Stimulated activated CD8-positive, alpha-beta memory T cell treated with anti-CD3 and anti-CD28 coated beads, Interleukin-4, amount 100 ng/mL, for 4 hours (primary cell): ENCODE measurements at places on chromosomes 11 and 22.

DNA sequence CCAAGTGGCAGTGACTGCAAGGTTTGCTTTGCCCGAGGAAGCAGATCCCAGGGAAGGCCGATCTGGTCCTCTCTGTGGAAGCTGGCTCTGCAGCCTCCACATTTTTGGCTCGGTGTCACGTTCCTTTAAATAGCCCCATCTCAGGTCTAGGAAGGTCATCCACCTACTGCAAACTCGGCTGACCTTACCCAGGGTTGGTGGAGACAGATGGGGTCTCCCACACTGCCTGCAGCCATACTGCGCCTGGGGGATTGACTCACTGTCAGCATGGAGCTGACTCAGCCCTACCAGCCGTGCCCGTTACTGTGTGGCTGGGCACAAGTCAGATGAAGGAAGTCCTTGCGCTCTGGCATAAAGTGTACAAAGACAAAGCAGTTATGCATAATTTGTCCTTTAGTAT, 16.9 kb downstream of the CDPF1 start:
- no peak for DNase-seq

GRCh38 chr11:108960501-108960900, 295.6 kb downstream of the DDX10 start:
- no peak for DNase-seq

GRCh38 chr11:61687420-61687819, 7.2 kb downstream of the DAGLA start:
- DNase-seq: no peak

DNA sequence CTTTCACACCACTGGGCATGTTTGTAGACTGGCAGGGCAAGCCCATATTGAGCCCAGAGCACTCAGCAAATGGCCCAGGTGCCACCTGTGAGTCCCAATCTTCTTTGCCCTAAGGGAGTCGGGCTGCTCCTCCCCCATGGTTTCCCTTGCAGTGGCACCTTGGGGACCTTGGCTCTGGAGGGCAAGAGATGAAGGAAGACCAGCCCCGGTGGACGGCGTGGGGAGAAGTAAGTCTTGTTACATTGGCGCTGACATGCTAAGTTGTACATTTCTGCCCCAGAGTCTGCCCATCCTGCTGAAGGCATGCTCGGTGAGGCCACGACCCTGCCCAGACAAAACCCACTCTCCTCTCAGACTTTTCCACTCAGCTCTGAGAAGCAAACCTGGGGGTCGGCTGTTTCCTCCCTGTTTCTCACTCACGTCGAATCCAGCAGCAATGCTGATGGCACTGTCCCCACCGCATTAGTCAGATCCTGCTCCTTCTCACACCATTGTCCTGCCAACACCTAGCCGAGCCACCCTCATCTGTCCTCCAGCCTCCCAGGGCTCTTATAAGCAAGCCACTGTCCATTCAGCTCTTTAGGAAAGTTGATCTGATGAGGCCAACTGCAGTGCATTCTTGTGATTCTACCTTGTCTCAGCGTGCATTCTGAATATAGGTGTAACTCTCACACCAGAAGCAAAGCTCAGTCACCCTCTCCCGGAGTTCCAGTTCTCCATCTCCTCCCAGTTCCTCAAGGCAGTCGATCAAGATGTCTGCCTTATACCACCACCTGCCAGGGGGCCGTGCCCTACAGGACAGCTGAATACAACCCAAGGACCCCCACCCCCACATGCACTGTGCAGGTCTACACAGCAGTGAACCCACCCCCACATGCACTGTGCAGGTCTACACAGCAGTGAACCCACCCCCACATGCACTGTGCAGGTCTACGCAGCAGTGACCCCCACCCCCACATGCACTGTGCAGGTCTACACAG, 827.1 kb downstream of the TBC1D22A start:
- no peak for DNase-seq

DNA sequence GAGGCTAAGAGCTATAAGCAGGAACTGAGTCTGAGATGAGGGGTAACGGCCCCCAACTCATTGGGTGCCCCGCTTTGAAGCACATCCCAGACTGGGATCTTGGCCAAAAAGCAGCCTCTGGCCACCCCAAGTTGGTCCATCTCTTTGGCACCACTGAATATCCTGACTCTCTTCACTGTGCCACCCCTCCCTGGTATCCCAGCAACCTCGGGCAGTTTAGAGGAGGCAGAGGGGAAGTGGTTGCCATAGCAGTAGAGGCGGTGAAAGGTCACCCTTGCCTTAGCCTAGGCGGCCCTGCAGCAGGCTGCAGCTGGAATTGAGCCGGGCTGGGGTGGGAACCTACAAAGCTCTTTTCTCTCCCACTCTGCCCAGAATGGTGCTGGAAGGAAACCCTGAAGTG, 1.1 kb downstream of the PELI3 start:
- DNase-seq: no peak

DNA sequence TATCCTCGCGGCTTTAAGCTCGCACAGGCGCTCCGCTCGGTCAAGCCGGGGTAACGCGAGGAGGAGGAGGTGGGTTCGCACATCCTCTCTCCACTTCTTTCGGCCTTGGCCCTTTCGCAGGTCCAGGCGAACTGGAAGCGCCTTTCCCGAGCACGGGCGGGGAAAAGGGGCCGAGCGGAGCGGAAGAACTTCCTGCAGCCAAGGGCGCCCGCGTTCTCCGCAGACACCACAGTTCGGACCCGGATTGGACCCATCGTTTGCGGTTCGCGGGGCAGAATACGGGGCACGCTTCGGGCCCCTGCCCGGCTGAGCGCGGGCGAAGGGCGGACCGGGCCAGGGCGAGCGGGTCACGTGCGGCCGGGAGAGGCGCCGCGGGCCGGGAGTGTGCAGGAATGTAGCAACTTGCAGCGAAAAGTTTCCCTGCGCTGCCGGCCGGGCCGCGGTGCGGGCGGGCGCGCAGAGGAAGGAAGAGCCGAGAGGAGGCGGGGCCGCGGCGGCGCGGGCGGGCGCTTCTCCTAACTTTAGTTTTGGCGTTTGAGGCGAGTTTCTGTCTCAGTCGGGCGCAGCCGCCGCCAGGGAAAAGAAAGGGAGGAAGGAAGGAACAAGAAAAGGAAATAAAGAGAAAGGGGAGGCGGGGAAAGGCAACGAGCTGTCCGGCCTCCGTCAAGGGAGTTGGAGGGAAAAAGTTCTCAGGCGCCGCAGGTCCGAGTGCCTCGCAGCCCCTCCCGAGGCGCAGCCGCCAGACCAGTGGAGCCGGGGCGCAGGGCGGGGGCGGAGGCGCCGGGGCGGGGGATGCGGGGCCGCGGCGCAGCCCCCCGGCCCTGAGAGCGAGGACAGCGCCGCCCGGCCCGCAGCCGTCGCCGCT, at the start of gene YAP1:
TSS of gene YAP1 (plus strand) at position 552 of the 865 bp plus-strand sequence. CDS start 402 bp downstream, outside the sequence.
- DNase-seq: peak; percentile 35

GRCh38 chr11:106424111-106424510, 346.6 kb downstream of the AASDHPPT start:
- no peak for DNase-seq

- no peak for DNase-seq
Measured at GRCh38 chr11:94142308-94143281, 14.0 kb downstream of the PANX1 start.

- no peak for DNase-seq
Measured at GRCh38 chr11:117497206-117497951, 169.7 kb downstream of the CEP164 start.

GRCh38 chr11:121356357-121356756, 63.8 kb downstream of the SC5D start:
- no peak for DNase-seq

DNA sequence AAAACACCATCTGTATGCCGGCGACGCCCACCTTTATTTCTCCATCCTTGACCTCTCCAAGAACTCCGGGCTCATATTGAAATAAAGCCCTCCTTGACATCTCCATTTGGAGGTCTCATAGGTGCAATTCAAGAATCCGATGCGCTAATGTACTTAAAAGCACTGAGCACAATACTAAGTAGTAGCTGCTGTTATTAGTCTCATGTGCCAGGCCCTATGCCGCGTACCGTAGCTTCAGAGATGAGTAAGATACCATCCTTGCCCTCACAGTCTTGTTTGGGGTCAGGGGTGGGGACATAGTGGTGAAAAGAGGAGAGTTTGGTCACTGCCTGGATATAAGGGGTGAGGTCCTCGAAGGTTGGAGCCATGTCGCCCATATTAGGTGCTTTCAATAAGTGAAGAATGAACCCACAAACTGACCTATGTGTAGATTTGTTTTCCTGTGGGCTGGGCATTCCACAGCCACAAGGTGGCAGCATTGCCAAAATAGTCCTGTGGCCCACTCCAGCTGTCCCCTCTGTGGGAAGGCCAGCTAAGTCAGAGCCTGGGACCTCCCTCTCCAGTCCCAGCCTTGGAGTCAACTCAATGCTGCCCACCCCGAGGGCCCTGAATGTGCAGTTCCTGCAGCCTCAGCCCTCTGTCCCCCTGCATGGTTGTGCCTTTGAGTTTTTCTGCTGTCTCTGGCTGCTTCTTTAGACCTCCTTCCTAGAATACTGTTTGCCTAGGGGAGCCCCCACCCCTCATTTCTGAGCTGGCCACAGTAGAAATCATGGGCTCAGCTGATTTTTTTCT, 6.5 kb downstream of the DCPS start:
- DNase-seq: peak; percentile 34

GRCh38 chr22:18971321-18971751, 35.2 kb upstream of the PRODH start:
- DNase-seq: no peak

- DNase-seq: no peak
Measured at GRCh38 chr11:23542189-23542588, 681.9 kb upstream of the CCDC179 start.

DNA sequence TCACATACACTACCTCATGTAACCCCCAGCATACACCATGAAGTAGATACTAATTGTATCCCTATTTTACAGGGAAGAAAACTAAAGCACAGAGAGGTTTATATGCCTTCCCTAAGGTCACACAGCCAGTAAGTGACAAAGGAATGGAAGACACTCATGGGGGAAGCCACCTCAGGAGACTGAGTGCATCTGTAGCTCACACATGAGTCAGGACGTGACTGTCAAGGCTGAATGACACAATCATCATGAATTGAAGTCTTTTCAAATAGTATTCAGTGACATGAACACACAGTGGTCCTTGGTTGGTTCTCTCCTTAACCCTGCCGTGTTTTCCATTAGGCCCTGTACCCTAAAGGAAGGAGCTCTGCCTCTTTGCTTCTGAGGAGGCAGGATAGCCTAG, 463.0 kb downstream of the NTM start:
- DNase-seq: no peak

DNA sequence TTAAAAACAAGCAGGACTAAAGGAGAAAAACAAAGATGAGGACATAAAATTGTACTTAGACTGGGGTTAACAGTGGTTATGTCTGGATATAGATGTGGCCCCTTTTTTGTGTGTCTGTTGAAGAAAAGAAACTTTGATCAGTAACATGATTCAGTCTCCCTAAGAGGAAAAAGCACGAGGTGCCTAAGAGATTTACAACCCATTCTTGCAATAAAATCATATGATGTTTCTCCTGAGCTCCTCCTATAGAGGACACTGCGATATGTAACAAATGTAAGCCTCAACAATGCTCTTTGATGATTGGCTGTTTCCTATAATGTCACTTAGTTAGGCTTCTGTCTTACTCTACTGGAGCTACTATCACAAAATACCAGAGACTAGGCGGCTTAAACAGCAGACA, 77.9 kb downstream of the FBXO7 start:
- DNase-seq: no peak

DNA sequence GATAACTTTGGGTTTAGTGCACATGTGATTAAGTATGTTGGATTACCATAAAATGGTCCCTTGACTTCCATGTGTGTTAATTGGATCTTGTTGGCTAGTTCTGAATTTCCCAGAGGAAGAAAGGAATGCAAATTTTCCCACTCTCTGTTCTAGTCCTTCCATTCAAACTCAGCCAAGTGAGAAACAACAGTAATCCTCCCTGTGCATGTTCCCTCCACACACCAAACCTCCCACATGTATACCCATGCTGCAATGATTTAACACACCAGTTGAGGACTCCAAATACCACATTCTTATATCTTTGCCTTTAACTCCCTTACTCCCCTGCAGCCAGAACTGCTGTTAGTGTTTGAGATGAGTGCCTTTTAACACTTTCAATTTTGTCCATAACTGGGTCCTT, 1158.9 kb downstream of the DLG2 start:
- no peak for DNase-seq

GRCh38 chr22:46791201-46791731, 28.8 kb downstream of the TBC1D22A start:
- DNase-seq: peak; percentile 70

GRCh38 chr11:95568281-95568680, 221.3 kb downstream of the FAM76B start:
- DNase-seq: no peak

GRCh38 chr11:32870676-32871075, 21.9 kb upstream of the QSER1 start:
- DNase-seq: no peak

DNA sequence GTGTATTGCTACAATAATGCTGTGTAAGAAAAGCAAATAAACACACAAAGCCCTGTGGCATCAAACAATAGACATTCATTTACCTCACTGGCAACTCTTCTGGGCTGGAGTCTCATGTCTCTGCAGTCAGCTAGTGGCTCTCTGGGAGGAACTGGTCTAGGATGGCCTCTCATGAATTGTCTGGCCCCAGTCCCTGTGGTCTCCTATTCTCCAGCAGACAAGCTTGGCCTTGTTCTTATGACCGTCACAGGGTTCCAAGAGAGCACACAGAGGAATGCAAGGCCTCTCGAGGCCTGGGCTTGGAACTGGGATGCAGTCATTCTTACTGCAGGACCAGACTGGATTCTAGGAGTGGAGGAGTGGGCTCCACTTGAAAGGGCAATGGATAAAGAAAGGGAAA, 141.2 kb upstream of the NTM start:
- no peak for DNase-seq

DNA sequence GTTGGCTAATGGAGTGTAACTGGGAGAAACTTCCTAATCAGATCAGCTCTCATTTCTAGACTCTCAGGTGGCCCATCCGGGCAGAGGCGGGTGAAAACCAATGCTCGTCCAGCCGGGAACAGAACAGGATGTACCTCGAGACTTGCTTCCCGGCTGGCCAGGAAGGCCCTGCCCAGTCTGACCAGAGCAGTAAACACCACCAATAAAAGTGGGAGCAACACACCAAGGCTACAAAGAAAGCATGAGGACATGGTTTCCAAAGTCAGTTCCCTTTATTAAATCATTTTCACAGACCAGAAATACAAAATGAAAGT, 940 bp upstream of the TNKS1BP1 start:
- no peak for DNase-seq

DNA sequence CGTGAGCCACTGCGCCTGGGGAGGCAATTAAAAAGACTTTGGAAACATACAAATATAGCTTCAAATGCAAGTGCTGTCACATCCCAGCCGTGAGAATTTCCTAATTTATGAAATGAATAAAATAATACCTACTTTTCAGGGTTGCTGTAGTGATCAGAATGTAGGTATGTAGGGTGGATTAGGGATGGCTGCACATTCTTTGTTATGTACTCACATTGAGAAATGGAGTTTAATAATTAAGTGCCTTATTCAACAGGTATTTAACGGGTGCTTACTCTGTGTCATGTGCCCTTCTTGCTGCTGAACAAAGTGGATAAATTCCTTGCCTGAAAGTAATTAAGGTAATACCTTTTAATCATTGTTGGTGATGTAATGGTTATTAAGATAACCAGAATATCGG, 37.0 kb downstream of the MMP7 start:
- no peak for DNase-seq
